Neural crest cell (in vitro differentiated cells): ENCODE measurements at places on chromosomes 1 and 21.

DNA sequence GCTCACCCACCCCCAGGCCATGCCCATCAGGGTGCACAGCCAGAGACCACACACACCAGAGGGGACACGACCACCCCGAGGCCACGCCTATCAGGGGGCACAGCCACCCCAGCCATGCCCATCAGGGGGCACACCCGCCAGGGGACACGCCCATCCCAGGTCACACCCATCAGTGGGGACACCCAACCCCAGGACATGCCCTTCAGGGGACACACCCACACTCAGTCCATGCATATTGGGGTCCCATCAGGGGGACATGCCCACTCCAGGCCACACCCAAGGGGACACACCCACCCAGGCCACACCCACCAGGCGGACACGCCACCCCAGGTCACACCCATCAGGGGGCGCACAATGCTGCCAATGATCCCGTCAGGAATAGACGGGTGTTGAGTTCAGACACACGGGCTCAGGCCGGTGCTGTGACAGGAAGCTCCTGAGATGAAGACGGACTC, 20.7 kb downstream of the MCM3AP start:
- peaks cover 13% of the 10 kb centered on the region for H3K36me3 ChIP-seq
- no peak overlapping the region for H3K27ac ChIP-seq
- no peaks in the 10 kb centered on the region for H3K27me3 ChIP-seq
- no peaks in the 10 kb centered on the region for H3K4me1 ChIP-seq
- no peak for DNase-seq

DNA sequence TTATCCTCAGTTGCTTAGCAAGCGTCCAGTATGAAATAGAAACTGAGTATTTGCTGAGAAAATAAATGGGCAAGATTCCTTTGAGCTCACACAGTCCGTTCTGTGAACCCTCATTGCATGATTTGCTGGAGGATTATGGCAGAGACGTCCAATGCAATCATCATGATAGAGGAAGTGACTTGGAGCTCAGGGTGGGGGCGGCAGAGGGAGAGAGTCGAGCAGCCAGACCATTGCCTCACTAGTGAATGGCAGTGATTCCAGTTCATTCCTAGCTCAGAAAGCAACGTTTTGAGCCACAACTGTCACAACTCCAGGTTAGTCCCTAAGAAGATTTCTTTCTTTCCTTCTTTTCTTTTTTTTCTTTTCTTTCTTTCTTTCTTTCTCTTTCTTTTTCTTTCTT, 27.5 kb upstream of the COL9A2 start:
- no peaks in the 10 kb centered on the region for H3K4me1 ChIP-seq
- H3K27me3 ChIP-seq = peaks cover 30% of the 10 kb centered on the region
- H3K4me3 ChIP-seq = no peak overlapping the region
- DNase-seq = no peak
- no peaks in the 10 kb centered on the region for H3K36me3 ChIP-seq
- H3K27ac ChIP-seq = no peak overlapping the region

DNA sequence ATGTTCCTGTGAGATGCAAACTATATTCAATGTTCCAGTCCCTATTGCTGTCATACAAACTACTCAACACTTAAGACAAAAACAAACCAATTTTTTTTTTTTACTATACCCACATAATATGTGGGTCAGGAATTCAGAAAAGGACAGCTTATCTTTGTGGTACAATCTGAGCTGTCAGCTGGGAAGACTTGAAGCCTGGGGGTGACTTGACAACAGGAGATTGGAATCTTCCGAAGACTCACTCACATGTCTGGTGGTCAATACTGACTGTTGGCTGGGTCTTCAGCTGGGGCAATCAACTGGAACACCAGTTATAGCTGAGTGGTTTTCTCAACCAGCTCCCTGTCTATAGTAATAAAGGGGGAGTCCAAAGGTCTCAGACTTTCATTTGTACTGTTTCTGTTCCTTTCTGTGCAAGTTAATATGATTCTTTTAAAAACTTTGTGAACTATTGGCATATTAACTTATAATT, 81.7 kb upstream of the ATP1B1 start:
- H3K27ac ChIP-seq = no peak overlapping the region
- H3K4me3 ChIP-seq = no peak overlapping the region
- no peak for DNase-seq
- no peaks in the 10 kb centered on the region for H3K36me3 ChIP-seq

GRCh38 chr1:54280651-54281050, 80.7 kb downstream of the MRPL37 start:
- H3K27ac ChIP-seq = peak overlapping the region; percentile 24
- peaks cover 7% of the 10 kb centered on the region for H3K36me3 ChIP-seq
- DNase-seq = no peak
- H3K27me3 ChIP-seq = no peaks in the 10 kb centered on the region
- H3K4me1 ChIP-seq = peaks cover 29% of the 10 kb centered on the region

DNA sequence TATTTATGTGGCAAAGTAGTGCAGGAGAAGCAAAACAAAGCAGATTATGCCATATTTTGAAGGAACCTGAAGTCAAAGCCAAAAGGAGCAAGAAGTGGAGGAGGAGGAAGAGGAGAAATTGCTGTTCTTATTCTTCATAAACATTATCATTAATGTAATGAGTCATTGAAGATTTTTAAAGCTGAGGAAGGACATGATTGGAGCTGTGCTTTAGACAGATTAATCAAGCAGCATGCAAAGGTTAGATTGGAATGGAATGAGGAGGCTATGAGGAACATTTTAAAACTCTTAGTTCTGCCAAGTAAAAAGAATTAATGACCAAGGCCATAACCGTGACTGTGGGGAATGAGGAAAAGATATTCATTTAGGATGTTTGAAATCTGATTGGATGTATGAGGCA, 33.0 kb upstream of the HSD17B7 start:
- H3K36me3 ChIP-seq = no peaks in the 10 kb centered on the region
- H3K4me3 ChIP-seq = no peak overlapping the region
- DNase-seq = no peak
- H3K27me3 ChIP-seq = no peaks in the 10 kb centered on the region
- no peaks in the 10 kb centered on the region for H3K4me1 ChIP-seq

DNA sequence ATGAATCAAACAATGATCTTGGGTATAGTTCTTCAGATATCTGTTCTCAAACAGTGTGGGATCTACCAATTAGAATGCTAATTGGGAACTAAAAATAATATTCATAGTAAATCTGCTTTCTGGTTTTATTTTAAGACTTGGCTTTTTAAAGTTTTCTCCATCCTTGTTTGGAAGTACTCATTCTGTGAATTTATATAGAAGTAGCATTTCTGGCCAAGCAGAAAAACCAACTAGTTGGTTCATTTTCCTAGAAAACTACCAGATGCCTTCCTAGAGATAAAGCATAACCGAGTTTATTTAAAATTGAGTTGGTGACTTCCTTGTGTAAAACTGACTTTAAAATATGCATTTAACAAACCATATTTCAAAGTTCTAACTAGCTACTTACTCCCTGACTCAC, 48.8 kb downstream of the DNM3 start:
- H3K27me3 ChIP-seq = no peaks in the 10 kb centered on the region
- H3K4me3 ChIP-seq = no peak overlapping the region
- no peaks in the 10 kb centered on the region for H3K4me1 ChIP-seq

DNA sequence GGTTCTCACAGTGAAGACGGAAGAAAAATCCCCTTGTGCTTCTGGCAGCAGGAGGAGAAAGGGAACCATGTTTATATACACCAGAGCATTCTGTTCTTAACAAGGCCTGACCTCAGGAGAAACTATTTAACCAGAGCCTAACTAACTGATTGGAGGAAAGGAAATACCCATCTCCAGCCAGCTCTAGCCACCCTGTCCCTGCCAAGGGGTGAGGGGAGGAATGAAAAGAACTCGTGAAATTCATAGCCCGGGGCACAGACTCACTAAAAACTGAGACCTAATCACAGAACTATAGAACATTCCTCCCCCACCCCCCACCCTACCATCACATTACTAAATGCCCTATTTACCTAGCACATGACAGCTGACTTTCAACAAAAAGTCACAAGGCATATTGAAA, 65.0 kb downstream of the KCNH1 start:
- no peak for DNase-seq
- H3K27me3 ChIP-seq = no peaks in the 10 kb centered on the region
- H3K4me1 ChIP-seq = no peaks in the 10 kb centered on the region
- H3K36me3 ChIP-seq = no peaks in the 10 kb centered on the region
- no peak overlapping the region for H3K4me3 ChIP-seq
- H3K27ac ChIP-seq = no peak overlapping the region

GRCh38 chr21:34869545-34869944, 179.6 kb downstream of the RUNX1 start:
- no peak for DNase-seq
- H3K36me3 ChIP-seq = no peaks in the 10 kb centered on the region
- peaks cover 48% of the 10 kb centered on the region for H3K27me3 ChIP-seq
- H3K4me1 ChIP-seq = peaks cover 22% of the 10 kb centered on the region

DNA sequence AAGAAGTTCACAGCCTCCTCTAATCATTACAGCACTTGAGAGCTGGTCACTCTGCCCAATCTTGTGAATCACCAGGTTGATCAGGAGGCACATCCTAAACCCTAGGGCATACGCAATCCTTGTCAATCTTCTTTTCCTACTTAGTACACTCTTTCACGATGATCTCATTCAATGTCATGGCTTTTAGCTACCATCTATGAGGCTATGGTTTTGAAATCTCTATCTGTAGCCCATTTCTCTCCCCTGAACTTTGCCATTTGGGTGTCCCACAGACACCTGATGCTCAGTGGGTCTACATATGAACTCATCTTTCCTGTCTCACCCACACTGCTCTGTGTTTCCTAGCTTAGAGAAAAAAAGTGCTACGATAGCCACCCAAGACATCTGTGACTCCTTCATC, 1.9 kb upstream of the MED18 start:
- no peak overlapping the region for H3K27ac ChIP-seq
- peak overlapping the region; percentile 28 for H3K4me3 ChIP-seq
- DNase-seq = no peak
- peaks cover 13% of the 10 kb centered on the region for H3K4me1 ChIP-seq

GRCh38 chr1:198726455-198726854, 87.6 kb downstream of the PTPRC start:
- H3K27me3 ChIP-seq = no peaks in the 10 kb centered on the region
- no peak for DNase-seq
- H3K27ac ChIP-seq = no peak overlapping the region
- no peak overlapping the region for H3K4me3 ChIP-seq

DNA sequence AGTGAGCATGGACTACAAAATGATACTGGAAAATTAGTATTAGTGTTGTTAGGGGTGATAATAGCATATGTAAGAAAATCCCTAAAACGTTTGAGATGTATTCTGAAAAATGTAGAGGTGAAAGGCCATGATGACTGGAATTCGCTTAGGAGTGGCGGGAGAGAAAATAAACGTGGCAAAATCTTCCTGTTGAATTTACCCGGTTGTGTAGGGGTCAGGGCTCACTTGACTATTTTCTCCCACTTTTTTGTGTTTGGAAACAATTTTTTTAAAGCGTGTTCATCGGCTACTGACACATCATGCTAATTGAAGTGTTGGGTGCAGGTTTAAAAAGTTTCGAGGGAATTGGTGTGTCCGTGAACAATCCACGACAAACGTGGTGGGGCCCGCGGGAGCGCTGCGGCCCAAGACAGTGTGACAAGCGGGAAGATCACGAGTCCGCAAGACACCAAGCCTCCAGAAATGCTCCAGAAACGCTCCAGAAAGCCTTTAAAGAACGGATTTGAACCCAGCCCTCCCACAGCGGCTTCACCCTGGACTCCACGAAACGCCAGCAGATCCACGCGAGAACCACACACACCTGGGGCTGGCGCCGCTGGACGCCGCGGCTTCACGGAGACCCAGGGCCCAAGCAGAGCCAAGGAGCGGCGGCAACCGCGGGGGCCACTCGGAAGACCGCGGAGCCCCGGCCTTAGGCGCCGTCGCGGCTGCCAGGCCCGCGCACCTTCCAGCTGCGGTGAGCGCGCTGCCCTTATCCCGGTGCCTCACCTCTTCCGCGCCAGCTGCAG, 573 bp downstream of the PSMG1 start:
- H3K4me1 ChIP-seq = peaks cover 30% of the 10 kb centered on the region
- no peak for DNase-seq
- peaks cover 16% of the 10 kb centered on the region for H3K36me3 ChIP-seq
- H3K4me3 ChIP-seq = peak overlapping the region; percentile 97

DNA sequence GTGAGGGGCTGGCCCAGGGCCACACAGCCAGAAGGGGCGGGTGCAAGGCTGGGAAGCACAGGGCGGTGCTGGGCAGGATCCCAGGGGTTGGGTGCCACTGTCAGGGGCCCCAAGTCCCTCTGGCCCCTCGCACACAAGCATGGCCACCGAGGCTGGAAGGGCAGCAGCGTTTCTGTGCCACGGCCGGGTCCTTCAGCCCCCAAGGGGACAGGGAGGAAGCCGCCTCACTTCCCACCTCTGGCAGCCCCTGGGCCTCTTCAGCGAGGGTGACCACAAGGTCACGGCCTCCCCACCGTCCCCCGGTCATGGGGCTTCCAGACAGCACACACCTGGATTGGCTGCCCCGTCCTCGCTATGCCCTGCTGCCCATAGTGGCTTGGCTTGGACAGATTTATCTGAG, 77.1 kb upstream of the TTC34 start:
- H3K27me3 ChIP-seq = no peaks in the 10 kb centered on the region
- H3K36me3 ChIP-seq = no peaks in the 10 kb centered on the region
- no peaks in the 10 kb centered on the region for H3K4me1 ChIP-seq
- H3K4me3 ChIP-seq = no peak overlapping the region
- H3K27ac ChIP-seq = no peak overlapping the region
- no peak for DNase-seq

DNA sequence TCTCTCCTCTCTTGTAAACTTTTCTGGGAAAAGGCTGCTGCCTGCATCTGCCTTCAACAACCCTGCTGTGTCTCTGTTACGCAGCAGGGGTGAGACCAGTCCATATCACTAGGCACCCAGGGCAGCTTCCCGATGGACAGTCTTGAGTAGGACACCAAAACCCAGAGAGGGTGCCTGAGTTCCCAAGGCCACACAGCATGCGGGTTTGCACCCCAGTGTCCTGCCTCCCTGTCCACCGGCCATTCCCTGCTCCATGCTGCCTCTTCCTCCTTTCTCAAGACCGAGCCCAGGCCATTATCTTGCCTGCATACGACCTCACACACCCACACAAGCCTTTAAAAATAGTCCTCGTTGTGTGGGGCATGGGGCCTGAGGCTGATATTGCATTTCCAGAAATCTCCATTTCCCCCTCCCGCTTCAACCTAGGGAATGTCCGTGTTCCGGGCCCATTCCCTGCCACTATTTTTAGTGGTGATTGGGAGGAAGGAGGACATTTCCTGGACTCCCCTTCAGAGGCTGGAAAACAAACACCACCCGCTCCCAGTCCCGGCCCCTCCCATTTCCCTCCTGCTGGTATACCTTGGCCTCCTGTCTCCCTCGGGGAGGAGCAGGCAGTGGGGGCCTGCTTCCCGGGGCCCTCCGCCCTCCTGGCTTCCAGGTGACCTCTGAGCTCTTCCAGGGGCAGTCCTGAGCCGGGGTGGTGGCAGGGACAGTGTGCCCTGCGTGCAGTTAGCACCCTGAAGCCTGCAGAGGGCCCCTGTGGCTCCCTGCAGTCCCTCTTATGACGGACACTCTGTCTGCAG, 132.4 kb upstream of the TMEM51 start:
- no peak for DNase-seq
- H3K4me1 ChIP-seq = peaks cover 9% of the 10 kb centered on the region
- no peak overlapping the region for H3K4me3 ChIP-seq

- H3K27ac ChIP-seq = no peak overlapping the region
- H3K4me3 ChIP-seq = no peak overlapping the region
- no peaks in the 10 kb centered on the region for H3K36me3 ChIP-seq
- H3K4me1 ChIP-seq = no peaks in the 10 kb centered on the region
- DNase-seq = no peak
Measured at GRCh38 chr1:89271341-89272015, 1.2 kb downstream of the GBP5 start.
